ENCODE measurements at places on chromosomes 12 and 14.
A peak's percentile ranks its signal among the peaks of the same experiment; 100 is the strongest.

DNA sequence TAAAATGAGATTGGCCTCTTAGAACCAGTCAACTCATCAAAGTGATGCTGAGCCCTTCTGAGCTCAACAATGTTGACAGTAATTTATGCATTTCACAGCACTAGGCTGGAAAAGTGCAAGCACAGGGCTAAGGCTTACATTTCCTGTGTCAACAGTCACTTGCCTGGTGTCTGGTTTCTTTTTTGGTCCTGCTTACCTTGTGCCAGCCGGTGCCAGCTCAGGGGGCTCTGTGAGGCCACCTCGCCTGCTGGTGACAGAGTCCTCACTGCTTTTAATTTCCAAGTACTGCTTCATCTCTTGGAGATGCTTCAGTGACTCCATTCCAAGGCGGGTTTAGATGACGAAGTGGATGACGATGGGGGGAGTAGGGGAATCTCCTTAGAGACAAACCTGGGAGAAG, 53.1 kb upstream of the KCNA1 start:
- DNase-seq: no peak

DNA sequence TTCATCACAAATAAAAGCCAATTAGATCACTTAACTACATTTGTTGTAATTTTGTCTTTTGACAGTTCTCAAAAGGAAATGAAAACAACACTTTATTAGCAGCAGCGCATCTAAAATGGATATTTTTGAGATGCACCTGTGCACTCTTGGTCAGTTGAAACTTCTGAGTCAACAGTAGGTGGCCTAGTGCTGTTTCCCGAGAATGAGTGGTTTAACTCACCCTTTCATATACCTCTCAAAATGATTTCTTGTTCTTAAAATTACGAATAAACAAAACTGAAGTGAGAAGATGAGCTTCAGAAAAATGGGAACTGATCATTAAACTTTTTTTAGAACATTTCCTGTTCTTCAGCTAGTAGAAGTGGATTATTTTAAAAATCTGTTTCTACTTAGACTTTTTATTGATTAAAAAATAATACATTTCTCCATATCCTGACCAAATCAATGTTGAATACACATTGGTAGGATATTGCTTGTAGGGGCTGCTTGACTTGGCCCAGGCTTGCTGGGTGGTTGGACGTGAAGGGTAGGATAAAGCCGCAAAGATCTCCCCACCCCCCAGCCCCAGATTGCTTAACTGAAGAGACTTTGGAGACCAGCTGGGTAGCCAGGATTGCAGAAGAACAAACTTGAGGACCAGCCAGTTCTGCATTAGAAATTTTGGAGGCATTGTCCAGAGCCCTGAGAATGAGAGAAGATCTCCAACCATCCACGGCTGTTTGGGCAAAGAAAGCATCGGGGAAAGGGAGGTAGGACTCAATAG, 22.3 kb upstream of the STK38L start:
- DNase-seq: no peak

DNA sequence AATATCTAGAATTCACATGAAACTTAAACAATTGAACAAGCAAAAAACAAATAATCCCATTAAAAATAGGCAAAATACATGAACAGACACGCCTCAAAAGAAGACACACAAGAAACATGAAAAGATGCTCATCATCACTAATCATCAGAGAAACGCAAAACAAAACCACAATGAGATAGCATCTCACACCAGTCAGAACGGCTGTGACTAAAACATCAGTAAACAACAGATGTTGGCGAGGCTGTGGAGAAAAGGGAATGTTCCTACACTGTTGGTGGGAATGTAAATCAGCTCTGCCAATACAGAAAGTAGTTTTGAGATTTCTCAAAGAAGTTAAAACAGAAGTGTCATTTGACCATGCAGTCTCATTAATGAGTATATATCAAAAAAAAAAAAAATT, 121.3 kb downstream of the PTPRO start:
- DNase-seq: no peak

DNA sequence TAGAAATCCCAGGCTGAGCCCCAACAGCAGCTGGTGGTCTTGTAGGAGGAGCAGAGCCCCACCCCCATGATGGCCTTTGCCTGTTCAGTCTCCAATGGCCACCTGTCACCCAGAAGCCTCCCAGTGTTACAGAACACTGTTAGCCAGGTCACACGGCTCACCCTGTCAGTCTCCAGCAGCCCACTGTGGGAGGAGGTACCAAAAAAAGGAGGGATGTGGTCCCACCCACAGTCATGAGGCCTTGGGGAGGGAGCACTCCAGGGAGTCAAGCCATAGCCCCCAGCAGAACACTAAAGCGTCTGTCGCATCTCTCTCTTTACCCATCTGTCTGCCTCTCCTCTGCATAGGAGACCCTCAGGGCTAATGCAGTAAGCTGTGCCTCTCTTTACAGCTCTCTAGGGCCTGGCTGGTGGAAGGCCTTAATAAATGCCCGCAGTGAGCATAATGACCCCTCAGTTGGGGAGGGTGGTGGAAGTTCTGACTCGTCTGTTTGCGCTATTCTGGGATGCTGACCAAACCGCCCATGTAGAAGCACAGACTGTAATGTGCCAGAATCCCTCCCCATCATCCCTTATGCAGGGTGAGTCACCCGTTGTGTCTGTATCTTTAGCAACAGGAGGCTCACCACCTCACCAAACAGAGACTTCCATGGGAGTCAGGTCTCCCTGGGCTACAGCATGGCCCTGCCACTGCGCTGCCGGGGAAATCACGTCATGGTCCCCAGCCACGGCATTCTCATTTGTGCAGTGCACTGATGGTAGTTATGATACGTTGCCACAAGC, 14.6 kb downstream of the C14orf132 start:
- peak; percentile 48 for DNase-seq

DNA sequence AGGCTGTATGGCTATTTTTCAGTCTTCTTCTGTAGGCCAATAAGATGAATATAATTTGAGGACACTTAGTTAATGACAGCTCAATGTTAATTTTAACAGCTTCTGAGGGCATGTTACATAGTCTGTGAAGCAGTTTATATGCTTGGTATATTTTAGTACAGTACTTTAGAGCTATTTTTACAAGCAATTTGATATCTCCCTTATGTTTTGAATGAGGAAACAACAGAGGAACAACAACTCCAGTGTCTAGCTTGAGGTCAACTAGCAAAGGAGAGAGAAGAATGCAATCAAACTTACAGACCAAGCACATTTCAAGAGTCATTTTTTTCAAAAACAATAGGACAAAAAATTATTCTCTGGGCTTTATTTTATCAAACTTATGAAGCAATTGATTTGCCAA, 469.1 kb upstream of the DCN start:
- no peak for DNase-seq

- DNase-seq: no peak
Observed at GRCh38 chr12:39505023-39505422, 62.1 kb upstream of the KIF21A start.

GRCh38 chr12:12482150-12482761, 80.4 kb downstream of the DUSP16 start:
- DNase-seq: no peak

DNA sequence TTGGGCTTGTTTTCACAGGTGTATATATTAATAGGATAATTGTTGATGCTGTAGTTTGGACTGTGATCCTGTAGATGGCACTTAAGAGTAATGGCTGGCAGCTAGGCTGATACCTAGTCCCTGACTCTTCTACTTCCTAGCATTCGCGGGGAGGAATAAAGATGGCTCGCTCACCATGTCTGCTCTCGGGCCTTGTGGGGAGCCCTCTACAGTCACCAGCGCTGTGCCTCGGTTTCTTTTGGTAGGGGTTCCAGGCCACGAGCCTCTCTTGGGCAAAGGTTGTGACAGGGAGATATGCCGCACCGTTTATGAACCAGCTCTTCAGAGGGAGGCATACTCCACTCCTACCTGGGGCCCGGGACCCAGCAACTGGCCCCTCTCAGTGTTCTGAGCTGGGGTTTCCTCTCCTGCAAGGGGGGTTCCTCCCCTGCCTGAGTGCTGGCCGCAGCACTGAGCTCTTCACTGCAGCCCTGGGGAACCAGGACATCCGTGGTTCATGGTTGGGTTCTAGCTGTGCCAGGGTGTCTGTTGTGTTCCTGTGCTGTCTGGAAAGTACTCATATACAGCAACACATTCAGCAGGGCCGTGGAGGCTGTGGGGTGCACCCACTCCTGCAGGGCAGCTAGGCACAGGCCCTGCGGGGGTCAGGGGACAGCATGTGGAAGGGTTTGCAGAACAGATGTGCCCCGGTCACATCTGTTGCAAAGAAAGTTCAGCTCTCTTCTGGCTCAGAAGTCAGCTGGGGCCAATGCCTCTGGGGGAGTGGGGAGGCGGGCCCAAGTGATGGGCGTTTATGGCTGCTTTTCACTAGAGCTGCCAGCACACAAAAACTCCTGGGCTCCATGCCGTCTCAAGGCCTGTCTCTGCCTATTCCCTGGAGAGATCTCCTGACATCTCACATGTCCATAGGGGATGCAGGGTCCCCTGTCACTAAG, 147.9 kb downstream of the PPFIA2 start:
- no peak for DNase-seq

DNA sequence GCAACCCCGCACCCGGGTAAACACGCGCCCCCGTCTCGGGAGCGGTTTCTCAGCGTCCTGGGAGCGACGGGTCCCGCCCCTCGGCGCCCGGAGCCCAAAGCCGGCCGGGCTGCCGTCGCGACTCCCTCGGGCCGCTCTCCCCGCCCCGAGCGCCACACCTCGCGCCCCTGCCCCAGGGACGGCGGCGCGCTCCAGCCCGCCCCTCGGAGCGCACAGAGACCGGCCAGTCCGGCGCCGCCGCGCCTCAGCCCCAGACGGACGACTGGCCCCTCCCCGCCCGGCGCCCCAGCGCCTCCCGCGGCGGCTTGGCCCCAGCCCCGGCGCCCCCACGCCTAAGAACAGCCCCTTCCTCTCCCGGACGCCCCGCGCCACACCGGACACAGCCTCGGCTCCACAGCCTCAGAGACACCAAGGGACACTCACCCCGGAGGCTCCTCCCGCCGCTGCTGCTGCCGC, 411 bp downstream of the BTBD7 start:
- peak; percentile 36 for DNase-seq

- no peak for DNase-seq
Observed at GRCh38 chr12:54443446-54443845, 24.4 kb upstream of the ITGA5 start.

DNA sequence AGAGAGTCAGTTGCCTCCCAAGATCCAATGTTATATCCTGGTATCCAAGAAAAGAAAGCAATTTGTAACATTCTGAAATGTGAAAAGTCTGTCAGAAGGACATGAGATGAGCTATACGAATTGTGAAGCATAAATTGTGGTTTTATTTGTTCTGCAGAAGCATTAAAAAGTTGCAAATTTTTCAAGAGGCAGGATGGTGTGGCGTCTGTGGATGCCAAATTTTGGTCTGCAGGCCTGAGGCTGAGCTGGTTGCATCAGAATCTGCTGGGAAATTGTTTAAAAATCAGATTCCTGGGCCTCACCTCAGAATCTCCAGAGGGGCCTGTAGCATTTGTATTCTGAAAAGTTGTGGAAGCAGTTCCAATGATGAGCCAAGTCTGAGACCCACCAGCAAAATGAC, 284.7 kb downstream of the NUAK1 start:
- no peak for DNase-seq

GRCh38 chr12:55708695-55709233, 1.1 kb upstream of the ITGA7 start:
- DNase-seq: no peak

- no peak for DNase-seq
Observed at GRCh38 chr14:64942531-64943111, at the start of gene GPX2. GPX2 (minus strand) TSS chr14:64942745; CDS start chr14:64942726, 19 bp downstream.

DNA sequence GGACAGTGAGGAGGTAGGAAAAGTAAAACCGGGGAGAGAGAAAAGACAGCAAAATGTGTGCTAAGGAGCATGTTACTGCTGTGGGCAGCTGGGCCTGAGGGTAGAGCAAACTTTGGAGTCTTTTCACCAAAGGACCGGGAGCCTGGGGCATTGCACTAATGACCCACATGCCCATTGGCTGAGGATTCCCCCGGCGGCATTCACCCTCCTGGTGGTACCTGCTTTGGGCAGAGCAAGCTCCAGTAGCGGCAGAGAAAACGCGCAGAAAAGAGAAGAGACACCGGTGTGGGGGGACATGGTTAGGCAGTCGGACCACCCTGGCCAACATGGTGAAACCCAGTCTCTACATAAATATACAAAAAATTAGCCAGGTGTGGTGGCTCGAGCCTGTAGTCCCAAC, 83.4 kb upstream of the ESRRB start:
- DNase-seq: no peak

DNA sequence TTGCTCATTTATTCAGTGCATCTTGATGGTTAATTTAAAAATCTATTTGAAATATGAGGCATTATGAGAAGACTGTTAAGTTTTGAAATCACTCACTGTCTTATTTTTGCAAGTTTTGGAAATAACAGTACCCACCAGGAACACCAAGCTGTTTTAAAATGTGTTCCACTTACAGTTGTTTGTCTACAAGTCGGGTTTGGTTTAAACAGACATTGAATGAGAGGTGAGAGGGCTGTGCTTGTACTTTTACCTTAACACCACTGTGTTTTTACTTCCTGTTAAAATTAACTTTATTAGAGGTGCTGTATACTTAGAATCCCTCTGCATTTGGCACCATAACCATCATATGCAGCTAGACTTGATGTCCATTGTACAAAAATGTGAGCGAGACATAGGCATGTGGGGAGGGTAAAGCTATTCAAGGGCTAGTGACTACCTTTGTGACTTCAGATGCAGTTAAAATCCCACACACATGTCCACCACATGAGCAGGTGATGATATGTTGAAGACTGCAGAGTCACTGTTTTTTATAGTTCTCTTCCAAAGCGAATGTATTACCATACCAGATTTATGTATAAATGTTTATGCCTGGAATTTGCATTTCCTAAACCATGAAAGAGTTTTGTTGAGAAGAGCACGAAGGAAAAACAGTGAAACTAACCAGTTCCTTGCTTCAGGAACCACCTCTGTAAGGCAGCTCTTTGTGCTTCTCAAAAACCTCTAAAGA, 12.9 kb downstream of the ELK3 start:
- no peak for DNase-seq

DNA sequence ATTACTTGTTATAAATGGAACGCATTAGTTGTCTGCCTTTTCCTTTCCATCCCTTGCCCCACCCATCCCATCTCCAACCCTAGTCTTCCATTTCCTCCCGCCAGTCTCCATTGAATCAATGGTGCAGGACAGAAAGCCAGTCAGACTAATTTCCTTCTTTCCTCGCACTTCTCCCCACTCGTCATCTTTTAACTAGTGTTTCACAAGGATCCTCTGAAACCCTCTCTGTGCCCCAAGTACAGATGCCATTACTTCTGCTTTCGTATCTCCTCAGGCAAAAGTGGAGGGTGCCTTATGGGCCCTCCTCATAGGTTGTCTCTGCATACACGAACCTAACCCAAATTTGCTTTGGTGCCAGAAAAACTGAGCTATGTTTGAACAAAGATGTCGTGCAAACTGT, 4.2 kb downstream of the DAZAP2 start:
- DNase-seq: no peak

GRCh38 chr12:7748852-7749251, 1.7 kb upstream of the CLEC4C start:
- no peak for DNase-seq

Measured in posterior cingulate gyrus (tissue), 11 donors.